ENCODE measurements at places on chromosomes 12 and 14. TPM values are rescaled to one million over a fixed set of nuclear protein-coding genes. Genes with fewer than 3 reads are reported as not detected.

- no peak for DNase-seq
These were observed 12.9 kb downstream of the C14orf93 start for GRCh38 chr14:22996768-22997654.

GRCh38 chr14:75497191-75497590 is 25.1 kb upstream of the BATF start:
- DNase-seq: no peak

GRCh38 chr12:2646341-2646740 is 148.4 kb upstream of the FKBP4 start:
- DNase-seq: no peak

DNA sequence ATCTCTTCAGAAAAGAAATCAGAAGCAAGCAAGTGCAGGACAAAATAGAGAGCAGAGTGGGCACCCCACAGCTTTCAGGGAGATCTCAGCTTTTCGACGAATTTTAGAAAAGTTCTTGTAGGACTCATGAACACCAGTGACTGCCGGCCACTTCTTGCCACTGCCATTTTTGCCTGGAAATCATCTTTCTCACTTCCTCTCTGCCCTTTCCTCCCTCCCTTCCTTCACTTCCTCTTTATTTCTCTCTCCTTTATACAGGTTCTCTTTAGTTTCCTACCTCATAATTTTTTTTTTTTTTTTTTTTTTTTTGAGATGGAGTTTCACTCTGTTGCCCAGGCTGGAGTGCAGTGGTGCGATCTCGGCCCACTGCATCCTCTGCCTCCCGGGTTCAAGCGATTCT is 185.6 kb downstream of the APAF1 start:
- DNase-seq: no peak

- DNase-seq: no peak
These were observed 285.8 kb downstream of the ADGRD1 start for GRCh38 chr12:131239384-131240094.

DNA sequence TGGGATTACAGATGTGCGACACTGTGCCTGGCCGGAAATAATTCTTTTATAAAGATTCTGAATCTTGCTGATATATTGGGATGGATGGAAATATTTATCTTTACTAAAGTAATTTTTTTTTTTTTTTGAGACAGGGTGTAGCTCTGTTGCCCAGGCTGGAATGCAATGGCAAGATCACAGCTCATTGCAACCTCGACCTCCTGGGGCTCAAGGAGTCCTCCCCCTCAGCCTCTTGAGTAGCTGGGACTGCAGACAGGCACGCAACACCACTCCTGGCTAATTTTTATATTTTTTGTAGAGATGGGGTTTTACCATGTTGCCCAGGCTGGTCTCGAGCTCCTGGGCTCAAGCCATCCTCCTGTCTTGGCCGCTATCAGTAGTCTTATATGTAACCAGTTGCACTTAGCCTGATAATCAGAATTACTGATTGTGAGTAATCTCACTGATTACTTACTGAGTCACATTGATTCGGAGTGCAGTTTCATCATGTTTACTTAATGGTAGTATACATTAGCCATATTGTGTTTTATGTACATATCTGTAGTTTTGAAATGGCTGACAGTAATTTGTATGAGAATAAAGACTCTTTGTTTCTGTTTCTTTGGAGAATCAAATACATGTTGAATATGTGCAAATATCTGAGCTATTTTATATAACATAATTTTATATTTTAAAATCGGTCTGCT is 50.4 kb upstream of the LRTM2 start:
- no peak for DNase-seq

GRCh38 chr14:76196980-76197695 is 45.4 kb downstream of the GPATCH2L start:
- no peak for DNase-seq

DNA sequence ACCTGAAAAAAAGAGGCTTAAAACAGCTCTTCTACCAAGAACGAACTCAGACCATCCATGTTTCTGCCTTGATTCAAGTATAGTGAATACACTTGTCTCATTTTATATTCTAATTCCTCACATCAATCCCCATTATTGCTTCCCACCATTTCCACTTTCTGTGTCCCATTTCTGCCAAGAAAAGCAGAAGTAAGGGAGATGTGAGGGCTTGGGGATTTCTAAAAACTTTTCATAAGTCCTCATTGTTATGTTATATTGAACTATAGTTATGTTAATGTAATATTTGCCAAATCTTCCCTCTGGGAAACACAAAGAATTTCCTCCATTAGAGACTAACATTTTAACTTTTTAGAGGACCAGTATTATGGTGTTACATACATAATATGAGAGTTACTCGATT is 48.2 kb upstream of the PSMA6 start:
- DNase-seq: no peak

GRCh38 chr12:114955414-114956014 is 271.5 kb upstream of the TBX3 start:
- no peak for DNase-seq

GRCh38 chr12:98574110-98574509 is 19.4 kb upstream of the SLC25A3 start:
- DNase-seq: peak; percentile 54

DNA sequence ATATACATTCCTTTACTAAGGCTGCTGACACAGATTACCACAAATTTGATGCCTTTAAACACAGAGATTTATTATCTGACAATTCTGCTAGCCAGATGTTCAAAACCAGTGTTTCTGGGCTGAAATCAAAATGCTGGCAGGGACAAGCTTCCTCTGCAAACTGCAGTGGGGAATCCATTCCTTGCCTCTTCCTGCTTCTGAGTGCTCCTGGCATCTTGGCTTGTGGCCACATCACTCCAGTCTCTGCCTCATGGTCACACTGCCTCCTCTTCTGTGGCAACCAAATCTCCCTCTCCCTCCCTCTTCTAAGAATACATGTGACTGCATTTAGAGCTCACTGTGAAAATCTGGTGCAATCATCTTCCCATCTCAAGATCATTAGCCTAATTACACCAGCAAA is 235.7 kb downstream of the TTC8 start:
- DNase-seq: no peak

- no peak for DNase-seq
These were observed 309.5 kb downstream of the ATXN7L3B start for GRCh38 chr12:74847169-74847568.

DNA sequence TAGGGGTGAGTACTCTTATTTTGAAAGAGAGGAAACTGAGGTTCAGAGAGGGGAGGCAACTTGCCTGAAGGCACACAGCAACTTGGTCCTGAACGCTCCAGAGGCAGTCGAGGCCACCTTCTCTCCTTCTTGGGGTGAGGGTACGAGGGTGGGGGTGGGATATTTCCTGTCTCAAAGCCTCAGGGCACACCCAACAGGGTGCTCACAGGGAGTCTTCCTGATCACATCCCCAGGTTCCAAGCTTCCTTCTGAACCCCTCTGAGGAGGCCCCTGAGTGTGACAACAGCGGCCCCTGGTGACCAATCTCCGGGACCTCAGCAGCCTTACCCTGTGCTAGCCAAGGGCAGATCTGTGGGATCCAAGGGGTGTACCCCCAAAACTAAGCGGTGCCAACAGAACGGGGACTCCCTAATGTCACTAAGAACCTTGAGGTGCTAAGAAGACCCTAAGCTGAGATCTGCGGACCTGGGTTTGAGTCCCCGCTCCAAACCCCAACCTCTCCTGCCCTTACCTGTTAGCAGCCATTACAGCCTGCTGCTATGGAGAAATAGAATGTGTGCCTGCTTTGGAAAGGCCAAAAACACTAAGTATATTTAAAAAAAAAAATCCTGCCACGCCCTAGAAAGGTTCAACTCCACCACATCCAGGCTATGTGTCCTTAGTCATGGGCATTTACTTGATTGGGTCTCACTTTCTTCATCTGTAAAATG is 57.9 kb downstream of the TRPV4 start:
- peak; percentile 83 for DNase-seq

- DNase-seq: no peak
These were observed 12.0 kb downstream of the SLC15A4 start for GRCh38 chr12:128811806-128812205.

IL26 gene
- not detected for total RNA-seq

All from left colon (tissue), 2 donors.